Stimulated activated CD4-positive, alpha-beta T cell treated with anti-CD3 and anti-CD28 coated beads, Interleukin-15, amount 100 ng/mL, for 1 hour (primary cell): ENCODE measurements at places on chromosomes 11 and 22.

DNA sequence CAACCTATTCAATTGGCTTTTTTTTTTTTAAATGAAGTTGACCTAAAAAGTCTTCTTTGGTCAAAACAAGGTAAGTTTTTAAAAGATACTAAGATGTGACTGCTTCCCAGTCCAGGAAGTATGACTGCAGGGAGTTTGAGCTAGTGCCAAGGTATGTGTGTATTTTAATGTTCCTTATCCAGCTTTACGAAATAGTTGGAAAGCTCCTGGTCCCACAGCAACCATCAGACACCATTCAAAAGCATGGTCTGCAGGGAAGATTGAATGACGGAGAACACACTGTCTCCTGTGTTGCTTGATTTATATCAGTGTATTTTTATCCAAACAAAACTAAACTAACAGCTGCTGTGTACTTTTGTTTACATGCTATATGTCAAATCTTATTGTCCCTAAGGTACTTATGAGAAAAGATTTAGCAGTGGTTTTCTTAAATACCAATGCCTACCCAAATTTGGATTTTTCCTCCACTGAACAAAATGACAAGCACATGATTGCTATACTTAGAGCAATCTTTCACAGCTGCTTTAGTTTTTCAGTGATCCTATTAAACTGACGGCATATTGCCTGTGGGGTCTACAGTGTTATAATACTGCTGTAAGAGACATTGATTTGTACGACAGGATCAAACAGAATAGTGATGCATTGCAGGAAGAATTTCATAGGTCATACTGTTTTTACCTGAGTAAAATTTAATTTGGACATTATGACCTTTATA lies 122.9 kb downstream of the DCDC1 start:
- no peak for DNase-seq

GRCh38 chr11:118608360-118609227 lies 1.2 kb downstream of the PHLDB1 start:
- DNase-seq: peak; percentile 76

DNA sequence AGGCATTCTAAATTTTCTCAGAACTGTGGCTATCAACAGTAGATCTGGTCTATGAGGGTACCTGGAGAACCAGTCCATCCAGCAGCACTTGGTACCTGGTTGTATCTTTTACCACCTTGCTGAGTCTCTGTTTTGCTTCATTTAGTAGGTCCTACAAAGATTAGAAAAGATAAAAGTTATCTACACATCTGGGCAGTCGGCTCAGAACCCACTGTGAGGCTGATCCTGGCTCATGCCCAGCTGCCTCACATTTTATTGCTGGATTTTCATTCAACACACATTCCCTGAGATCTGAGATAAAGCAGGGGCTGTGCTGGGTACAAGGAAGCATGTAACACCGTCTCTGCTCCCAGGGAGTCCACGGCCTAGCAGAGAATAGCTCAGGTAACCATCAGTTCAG lies 27.5 kb downstream of the ATP6V1E1 start:
- DNase-seq: no peak

- no peak for DNase-seq
Measured at GRCh38 chr11:70913715-70914231, 338.6 kb downstream of the SHANK2 start.

GRCh38 chr22:44260216-44261035 lies 52.3 kb downstream of the SHISAL1 start:
- no peak for DNase-seq

GRCh38 chr11:109304159-109304558 lies 117.8 kb upstream of the C11orf87 start:
- no peak for DNase-seq

DNA sequence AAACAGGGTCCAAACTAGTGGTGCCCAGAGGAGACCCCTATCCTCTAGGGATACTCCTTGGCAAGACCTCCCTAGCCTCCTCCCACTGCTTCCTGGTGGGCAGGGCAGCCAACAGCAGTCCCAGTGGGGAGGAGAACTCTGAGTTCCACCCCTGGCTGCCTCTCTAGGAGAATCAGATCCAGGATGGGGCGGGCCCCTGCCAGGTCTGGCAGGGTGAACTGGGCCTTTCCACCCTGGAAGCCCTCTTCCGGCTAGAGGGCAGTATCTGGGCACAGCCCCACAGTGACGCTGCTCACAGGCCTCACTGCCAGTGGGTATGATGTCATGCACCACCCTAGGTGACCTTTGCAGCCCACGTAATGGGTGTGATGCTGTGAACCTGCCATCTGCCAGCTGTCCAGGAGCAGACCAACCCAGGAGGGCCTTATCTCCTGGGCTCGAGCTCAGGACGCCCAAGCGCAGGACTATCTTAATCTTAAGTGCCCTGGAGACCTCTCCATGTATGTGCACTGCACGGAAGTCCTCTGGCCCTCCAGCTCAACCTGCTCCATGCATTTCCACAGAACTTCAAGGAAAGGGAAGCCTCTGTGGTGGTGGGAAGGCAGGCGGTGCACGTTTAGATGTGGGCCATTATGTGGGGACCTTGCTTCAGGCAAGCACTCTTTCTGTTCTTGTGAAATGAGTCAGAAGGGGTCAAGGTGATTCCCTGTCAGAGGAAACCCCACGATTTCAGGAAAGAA lies 31.8 kb upstream of the FCHSD2 start:
- DNase-seq: no peak

DNA sequence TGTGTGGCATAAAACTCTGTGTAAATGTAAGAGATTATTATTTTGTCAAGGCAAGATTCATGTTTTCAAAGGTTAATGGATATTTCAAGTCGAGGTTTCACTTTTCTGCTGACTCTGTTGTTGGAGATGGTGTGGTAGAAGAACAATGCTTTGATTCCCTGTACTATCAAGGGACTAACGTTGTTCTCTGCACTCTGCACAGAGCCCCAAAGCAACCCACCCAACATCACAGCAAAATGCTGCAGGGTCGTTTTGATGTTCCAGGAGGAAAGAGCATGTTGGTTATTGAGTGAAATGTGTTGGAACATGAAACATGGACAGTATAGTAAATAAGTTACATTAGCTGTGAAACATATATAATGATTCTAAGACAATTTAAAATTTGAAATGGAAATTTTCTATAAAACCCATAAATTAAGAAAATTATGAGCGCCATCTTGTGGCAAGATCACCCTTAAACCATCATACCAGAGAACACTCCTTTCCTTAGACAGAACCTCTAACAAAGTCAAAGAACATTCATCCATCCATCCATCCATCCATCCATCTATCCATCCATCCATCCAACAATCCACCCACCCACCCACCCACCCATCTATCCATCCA lies 164.4 kb upstream of the ZBED5 start:
- no peak for DNase-seq

- DNase-seq: no peak
Measured at GRCh38 chr11:128924104-128924503, 18.6 kb downstream of the TP53AIP1 start.

DNA sequence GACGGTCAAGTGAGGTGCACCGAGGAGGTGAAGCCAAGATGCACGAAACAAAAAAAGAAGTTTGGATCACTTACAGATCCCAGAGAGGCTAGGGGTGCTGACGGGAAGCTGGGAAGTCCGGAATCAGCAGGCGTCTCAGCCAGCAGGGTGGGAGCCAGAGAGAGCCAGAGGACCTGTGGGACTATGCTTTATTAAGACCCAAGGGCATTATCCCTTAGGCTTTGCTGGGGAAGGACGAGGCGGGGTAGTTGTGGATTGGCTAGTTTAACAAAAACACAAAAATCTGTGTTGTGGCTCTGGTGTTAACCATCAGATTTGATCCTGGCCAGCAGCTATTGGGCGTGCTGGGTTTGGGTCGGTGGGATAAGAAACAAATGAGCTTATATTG lies 427.1 kb downstream of the DYNC2H1 start:
- DNase-seq: no peak

GRCh38 chr11:15618583-15619032 lies 503.9 kb downstream of the INSC start:
- DNase-seq: no peak

GRCh38 chr11:69402251-69402887 lies 79.1 kb upstream of the LINC01488 start:
- DNase-seq: no peak

GRCh38 chr22:33832558-33833151 lies 87.6 kb downstream of the LARGE1 start:
- no peak for DNase-seq

DNA sequence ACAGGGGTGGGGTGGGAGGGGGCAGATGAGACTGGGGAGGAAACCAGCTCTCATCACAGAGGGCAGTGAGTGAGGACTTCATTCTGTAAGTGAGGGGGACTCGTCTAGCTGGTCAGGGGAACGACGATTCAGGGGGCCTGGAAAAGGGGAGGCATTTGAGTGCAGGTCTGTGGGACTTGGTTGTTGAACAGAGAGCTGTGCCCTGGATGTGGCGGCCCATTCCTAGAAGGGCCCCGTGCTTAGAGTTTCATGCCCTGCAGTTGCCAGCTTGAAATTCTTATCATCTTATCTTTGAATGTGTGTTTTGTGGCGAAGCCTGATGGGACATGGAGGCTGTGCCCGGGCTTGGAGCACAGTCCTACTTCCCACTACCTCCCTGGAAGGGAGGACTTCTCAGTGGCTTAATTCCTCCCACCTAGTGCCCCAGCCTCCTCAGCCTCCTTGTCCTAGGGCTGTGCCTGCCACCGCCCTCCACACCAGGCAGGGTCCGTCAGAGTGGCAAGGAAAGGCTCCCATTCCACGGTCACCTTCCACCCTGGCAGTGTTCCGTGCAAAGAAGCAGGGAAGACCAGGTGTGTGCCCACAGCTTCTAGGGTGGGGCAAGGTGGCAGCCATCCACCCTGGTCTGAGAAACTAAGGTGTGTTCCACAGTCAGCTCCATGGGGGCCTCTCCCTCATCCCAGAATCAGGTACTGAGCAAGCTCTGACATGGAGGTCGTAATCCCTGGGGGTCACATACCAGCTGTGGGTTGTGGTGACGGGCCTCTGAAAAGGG lies 59.7 kb upstream of the LMO1 start:
- DNase-seq: no peak

DNA sequence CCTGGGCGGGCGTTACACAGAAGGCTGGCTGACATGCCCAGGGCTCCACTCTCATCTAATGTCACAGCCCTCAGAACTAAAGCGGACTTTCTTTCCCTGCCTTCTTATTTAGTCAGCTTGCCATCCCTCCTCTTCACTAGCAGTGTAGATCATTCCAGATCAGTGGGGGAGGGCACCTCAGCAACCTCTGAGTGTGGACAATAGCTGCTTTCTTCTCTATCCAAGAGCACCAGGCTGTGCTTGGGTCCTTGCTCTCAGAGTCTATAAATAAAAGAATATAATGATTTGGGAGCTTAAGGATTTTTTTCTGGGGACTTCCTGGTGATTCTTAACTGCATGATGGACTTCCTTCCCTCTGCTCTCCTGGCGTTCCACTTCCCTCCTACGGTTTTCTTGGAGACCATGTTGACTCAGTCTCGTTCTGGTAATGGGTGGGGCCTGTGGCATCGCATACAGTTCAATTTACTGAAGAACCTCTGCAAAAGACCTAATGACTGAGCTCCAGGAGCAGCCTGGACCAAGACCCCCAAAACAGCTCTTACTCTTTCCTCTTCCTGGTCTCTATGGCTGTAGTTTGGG lies 2.9 kb upstream of the HMBS start:
- no peak for DNase-seq

GRCh38 chr11:130211781-130212401 lies 52.3 kb downstream of the ST14 start:
- DNase-seq: no peak

GRCh38 chr22:27032091-27032761 lies 374.8 kb downstream of the MIAT start:
- DNase-seq: no peak

GRCh38 chr11:73999581-74000306 lies 9.1 kb downstream of the UCP3 start:
- DNase-seq: no peak

DNA sequence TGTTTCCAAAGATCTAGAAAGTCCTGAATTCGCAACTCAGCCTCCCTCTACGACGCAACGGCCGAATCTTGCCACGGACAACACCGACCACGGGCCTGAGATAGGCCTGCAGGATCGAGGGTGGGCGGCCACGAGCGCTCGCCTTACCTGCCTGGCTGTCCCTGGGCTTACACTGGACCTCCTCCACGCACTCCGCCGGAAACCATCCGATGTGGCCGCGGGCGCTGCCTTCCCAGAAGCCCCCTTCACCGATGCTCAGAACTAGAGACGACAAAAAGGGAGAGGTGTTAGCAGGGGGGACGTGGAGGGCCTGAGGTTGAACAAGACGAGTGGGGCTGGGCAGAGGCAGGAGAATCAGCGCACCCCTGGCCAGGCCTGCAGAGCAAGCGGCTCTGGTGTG lies 400.0 kb downstream of the CTTN start:
- no peak for DNase-seq

- no peak for DNase-seq
Measured at GRCh38 chr11:122765487-122766131, 72.7 kb upstream of the CRTAM start.

- no peak for DNase-seq
Measured at GRCh38 chr11:64028398-64029115, 7.2 kb upstream of the FLRT1 start.

DNA sequence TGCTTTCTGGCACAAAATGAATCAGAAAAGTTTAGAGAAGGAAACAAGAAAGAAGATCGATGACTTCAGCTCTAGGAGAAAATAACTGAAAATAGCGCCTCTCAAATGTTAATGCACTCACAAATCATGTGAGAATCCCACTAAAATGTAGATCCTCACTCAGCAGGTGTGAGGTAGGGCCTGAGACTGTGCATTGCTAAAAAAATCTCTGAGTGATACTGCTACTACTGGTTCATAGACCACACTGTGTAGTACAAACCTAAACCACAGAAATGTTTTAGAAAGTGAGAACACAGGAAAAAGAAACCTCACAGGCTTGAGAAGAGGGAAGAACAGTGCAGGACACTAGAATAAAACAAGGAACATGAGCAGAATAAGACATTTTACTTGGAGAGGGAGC lies 2.0 kb downstream of the OR8D4 start:
- DNase-seq: no peak

- DNase-seq: no peak
Measured at GRCh38 chr22:29633514-29634312, 30.3 kb downstream of the NF2 start.

- DNase-seq: no peak
Measured at GRCh38 chr11:110907629-110908028, 195.4 kb upstream of the ARHGAP20 start.

DNA sequence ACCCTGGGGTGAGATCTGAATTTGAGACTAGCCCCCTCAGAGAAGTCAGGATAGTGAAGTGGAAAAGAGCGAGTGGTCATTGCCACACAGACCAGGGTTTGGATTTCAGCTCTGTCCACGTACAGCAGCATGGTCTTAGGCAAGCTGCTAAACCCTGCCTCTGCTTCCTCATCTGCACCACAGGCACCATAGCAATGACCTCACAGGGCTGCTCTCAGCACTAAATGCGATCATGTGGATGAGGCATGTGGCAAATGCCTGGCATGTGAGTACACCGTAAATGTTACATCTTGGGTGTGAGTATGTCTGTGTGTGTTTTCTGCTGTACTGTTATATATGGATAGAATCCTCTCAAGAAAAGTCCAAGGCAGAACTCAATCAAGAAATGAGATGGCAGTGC lies 15.8 kb downstream of the NAV2 start:
- no peak for DNase-seq

- DNase-seq: no peak
Measured at GRCh38 chr11:118621784-118622375, 14.5 kb downstream of the PHLDB1 start.

- DNase-seq: no peak
Measured at GRCh38 chr11:86632499-86633269, 39.7 kb downstream of the ME3 start.
